ENCODE measurements at places on chromosomes 11 and 22. TPM values are rescaled to one million over a fixed set of nuclear protein-coding genes. Genes with fewer than 3 reads are reported as not detected.

RAB39A gene
- 0.05 TPM for total RNA-seq

OR6A2 gene
- 0.17 TPM for total RNA-seq

OR5A1 gene
- under 0.01 TPM for total RNA-seq

CCDC73 gene
- not detected for total RNA-seq

DGCR6 gene
- total RNA-seq, result 3.9 TPM

THRSP gene
- total RNA-seq, result not detected

GALNT18 gene
- total RNA-seq, result 213 TPM

MICAL2 gene
- 110 TPM for total RNA-seq

MOGAT2 gene
- not detected for total RNA-seq

CCDC188 gene
- 9.4 TPM for total RNA-seq

LRRC32 gene
- total RNA-seq, result 80.8 TPM

TMEM151A gene
- not detected for total RNA-seq

ESAM gene
- total RNA-seq, result 84.4 TPM

CTSD gene
- 383 TPM for total RNA-seq

STX3 gene
- 143 TPM for total RNA-seq

ATP6V1E1 gene
- 139 TPM for total RNA-seq

RAG1 gene
- total RNA-seq, result 1.0 TPM

DNA sequence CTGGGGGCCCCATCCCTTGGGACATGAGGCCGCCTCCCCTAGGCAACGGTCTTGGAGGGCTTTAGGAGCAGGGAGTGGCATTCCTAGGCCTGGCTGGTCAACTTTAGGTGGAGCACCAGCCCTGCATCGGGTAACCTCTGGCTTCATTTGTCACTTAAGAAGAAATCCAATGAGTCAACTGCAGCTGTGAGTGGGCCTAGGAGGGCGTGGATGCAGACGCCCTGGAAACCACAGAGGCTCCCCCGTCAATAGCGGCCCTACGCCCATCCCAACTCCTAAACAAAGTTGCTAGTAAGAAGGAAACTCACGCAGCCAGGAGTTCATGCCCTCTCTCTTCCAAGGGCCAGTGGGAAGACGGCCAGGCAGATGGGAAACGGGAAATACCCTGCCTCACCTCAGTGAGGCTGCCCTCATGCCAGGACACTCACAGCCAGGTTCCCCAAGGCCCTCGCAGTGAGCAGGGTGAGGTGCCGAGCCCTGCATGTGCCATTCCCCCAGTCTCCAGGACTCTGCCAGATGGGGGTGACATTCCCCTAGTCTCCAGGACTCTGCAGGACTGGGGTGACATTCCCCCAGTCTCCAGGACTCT is 20.8 kb downstream of the BID start:
- DNase-seq, result no peak

DNA sequence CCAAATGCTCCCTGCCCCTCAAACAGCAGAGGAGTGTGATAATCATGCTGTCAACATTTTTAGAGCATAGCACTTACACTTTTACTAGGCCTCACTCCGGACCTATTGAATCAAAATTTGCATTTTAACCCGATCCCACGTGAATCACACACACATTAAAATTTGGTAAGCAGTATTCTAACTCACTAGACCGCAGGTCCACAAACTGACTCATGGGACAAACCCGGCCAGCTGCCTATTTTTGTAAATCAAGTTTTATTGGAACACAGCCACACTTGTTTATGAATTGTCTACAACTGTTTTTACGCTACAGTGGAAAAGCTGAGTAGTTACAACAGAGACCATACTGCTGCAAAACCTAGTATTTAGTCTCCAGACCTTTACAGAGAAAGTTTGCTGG is 43.3 kb downstream of the SNX19 start:
- no peak for DNase-seq

DNA sequence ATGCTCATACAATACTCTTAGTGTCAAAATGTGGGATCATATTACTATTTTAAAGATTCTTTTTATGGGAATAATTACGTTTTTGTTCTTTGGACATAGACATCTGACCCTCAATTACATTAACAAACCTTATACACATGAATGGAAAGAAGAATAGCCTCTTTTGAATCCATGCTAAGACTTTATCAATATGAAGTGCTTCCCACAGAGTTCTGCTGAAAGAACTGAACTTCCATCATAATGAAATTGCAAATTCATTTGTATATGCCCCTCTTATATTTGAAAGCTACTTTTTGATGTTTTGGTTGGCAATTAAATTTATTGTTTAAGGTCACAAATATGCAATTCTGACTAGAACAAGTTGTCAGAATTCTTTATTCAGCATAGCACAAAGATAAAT is 254.9 kb downstream of the TMEM135 start:
- DNase-seq, result no peak

- no peak for DNase-seq
Observed at GRCh38 chr22:42337356-42337755, 66.9 kb upstream of the TCF20 start.

GRCh38 chr11:119635776-119636175 is 93.2 kb downstream of the NECTIN1 start:
- no peak for DNase-seq

- peak; percentile 97 for DNase-seq
Observed at GRCh38 chr11:64204464-64204989, 2.0 kb upstream of the FERMT3 start.

- no peak for DNase-seq
Observed at GRCh38 chr22:44973829-44974228, 36.0 kb downstream of the PHF21B start.

- DNase-seq, result peak; percentile 89
Observed at GRCh38 chr11:7657306-7658025, 15.8 kb downstream of the CYB5R2 start.

- DNase-seq, result no peak
Observed at GRCh38 chr11:6824136-6824823, 21.2 kb upstream of the OR10A5 start.

DNA sequence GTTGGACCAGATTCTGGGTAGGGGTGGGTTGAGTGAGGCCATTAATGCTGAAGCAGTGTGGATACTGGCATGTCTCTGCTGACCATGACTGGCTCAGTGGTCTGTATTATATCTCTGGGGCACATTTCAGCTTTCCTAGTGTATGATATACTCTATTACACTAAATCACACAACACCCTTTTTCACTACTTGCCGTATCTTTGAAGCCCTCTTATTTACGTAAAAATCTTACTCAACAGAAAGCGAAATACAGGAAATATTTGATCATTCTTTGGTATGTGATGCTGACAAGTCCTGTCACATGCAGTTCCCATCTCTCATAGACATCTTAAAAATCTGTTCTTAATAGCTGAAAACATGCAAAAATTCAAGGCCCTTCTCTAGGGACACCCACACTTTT is 40.3 kb downstream of the OR5B17 start:
- no peak for DNase-seq

- DNase-seq, result no peak
Observed at GRCh38 chr11:78021611-78022010, 1.5 kb downstream of the KCTD14 start.

DNA sequence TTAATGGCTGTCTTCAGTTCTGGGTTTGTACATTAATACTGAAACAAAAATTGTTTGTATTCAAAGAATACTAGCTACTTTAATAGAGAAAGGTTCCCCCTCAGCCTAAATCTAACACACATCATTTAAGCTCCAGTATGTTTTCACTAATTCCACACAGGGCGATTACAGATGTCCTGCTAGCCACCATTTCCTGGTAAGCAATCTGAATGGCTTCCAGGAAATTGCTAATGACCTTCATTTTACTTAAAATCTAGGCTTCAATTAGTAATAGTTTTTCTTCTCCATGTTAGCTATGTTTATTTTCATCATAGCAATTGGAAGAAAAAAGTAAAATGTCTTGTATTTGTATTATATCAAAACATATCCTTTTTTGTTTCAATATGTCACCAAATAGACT is 132.8 kb downstream of the SOX6 start:
- DNase-seq, result peak; percentile 31

DNA sequence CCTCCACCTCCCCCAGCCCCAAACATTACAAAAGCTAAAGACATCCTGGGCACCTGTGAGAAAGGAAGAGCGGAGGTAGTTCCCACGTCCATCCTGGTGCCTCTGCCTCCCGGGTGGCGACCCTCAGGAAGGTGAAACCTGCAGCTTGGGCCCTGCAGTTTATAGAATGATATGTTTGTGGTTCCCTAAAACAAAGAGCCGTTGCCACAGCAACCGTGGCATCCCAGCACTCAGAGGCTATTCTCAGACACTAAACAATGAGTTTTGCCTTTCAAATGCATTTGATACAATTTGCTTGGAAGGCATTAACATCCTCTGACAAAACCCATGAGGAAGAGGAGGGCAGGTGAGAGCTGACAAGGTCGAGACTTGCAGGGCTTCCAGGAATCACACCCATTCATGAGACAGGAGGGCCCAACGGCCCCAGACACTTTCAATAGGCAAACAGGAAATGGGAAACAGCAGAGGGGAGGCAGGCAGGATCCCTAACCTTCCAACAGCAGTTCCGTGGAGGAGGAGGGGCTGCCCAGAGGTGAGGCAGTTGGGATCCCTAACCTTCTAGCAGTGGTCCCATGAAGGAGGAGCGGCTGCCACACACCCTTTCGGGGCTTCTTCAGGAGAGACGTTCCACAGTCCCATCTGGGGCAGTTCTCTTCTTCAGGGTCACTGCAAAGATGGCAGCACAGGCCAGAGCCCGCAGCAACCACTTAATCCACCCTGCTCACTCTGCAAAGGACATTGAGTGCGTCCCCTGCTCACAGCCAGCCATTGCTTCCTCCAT is 379.2 kb downstream of the SHANK2 start:
- DNase-seq, result no peak

DNA sequence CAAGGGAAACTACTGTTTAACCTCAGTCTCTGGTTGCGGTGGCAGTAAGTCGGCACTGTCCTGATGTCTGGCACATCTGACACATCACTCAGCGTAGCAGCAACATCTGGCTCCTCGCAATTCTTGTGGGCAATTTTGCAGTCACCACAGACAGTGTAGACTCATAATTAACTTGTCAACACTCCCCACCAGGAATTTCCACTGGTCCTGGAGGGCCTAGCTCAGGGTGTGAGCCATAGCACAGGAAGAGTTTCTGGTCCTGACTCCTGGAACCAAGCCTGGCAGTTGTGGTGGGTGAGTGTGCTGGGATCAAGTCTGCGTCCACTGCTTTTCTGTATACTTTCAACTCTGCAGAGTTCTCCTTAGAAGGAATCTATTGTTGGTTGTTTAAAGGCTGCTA is 209.7 kb downstream of the SNX19 start:
- DNase-seq, result no peak

DNA sequence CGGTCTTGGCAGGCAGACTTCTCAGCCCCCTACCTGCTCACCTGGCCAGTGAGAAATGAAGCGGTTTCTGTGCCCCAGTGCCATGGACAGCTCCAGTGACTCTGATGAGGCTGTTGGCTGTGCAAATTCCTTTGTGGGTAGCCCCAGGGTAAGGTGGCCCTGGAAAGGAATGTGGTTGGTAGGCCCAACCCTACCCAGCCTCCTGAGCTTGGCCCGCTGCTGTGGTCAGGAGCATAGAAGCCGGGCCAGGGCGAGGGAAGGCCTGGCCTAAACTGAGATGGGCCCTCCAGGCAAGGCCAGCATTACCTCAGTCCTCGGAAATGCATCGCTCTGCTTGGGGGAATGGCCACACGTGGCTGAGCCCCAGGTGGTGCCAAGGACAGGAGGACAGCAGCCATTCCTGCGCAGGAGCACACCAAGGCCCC is 16.9 kb downstream of the DAGLA start:
- DNase-seq, result no peak

- DNase-seq, result peak; percentile 65
Observed at GRCh38 chr11:6617315-6617781, 1.9 kb downstream of the TPP1 start.

GRCh38 chr11:1336836-1337646 is 27.6 kb upstream of the TOLLIP start:
- no peak for DNase-seq

GRCh38 chr11:1404461-1405185 is 14.9 kb downstream of the BRSK2 start:
- no peak for DNase-seq

DNA sequence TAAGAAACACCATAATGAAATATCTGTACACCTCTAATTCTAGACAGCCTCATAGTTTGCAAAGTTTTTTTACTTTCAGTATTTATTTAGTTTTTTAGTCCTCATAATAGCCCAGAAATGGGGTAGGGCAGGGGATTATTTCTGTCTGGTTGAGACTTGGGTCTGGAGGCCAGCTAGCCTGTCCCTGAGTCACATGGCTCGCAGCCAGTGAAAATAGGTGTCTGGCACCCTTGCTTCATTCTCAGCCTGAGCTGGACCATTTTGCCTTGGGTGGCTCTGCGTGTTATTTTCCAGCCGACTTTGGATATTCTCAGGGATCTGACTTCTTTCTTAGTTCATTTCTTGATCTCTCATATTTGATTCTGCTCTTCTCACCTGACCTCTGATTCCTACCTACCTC is 123.9 kb upstream of the NARS2 start:
- DNase-seq, result no peak

GRCh38 chr11:6681949-6682348 is 1.2 kb downstream of the MRPL17 start:
- no peak for DNase-seq

- DNase-seq, result no peak
Observed at GRCh38 chr11:70786021-70786665, 387.8 kb downstream of the CTTN start.
